ENCODE measurements at places on chromosomes 12 and 14. TPM values are rescaled to one million over a fixed set of nuclear protein-coding genes. Genes with fewer than 3 reads are reported as not detected.

- DNase-seq = no peak
These were observed 39.0 kb downstream of the MNAT1 start for GRCh38 chr14:60773558-60773957.

The PRIMA1 gene
- not detected for total RNA-seq

The SCYL2 gene
- 50.9 TPM for total RNA-seq

DNA sequence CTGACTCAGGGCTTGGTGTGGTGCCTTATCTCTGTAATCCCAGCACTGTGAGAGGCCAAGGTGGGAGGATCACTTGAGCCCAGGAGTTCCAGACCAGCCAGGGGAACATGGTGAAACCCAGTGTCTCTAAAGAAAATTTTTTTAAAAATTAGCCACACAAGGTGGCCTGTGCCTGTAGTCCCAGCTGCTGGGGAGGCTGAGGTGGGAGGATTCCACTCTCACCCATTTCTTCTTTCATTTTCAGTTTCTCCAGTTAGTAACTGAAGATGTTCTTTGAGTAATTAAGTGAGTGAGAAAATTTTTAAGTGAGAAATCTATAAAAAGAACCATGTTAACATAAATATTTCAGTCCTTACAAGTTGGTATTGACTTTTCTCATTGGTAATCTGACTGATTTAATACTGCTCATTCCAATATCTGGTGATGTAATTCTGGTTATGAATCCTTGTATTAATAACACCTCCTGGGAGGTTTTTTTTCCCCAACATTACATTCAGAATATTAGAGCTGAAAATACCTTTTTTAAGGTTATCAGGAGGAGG lies 6.1 kb downstream of the METTL3 start:
- DNase-seq = no peak

- DNase-seq = no peak
These were observed 29.0 kb downstream of the DACT1 start for GRCh38 chr14:58666737-58667136.

- no peak for DNase-seq
These were observed 300.7 kb downstream of the ETNK1 start for GRCh38 chr12:22925623-22926022.

DNA sequence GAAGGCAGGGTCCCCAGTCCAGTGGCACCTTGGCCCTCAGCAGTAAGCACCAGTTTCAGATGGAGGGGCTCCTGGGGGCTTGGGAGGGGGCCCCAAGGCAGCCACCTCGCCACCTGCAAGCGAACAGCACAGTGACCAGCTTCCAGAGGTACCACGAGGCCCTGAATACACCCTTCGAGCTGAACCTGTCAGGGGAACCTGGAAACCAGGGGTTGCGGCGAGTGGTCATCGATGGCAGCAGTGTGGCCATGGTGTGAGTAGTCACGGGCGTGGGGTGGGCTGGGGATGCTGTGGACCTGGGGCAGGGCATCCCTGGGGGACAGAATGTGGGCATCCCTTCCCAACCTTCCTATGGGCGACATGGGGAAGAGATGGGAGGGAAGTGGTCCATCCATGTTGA lies 11.2 kb downstream of the NYNRIN start:
- DNase-seq = no peak

The SRGAP1 gene
- total RNA-seq = 3.0 TPM

- peak; percentile 68 for DNase-seq
These were observed 14.1 kb downstream of the PLCZ1 start for GRCh38 chr12:18723752-18724151.

The SOAT2 gene
- 0.22 TPM for total RNA-seq

DNA sequence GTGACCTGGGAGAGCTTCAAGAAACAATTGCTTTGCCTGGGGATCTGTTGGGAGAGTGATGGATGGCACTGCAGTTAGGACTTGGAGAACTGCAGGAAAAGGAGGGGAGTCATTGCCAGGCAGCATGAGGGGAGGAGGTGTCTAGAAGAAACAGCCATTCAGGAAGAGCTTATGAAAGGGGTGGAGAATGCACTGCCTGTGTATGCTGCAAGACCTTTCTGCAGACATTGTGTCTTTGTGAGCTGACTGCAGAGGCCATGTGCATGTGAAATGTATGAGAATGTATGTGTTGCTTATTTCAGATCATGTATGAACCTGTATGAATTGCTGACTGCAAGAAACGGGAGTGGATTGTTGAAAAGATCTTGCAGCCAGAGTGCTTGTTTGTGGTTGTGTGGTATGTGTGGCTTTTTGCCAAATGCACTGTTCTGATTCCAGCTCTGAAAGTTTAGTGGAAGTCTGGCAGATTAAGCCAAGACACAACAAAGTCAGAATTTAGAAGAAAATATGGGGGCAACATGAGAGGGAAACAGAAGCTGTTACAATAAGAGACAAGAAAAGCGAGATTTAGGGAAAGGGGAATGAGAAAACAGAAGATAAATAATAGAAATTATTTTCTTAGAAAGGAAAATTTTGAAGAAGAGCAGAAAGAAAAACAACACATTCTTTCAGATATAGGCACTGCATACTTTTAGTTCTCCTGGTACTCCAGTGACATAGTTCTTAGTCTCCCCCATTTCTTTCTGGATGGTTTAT lies 9.8 kb upstream of the RIMKLB start:
- DNase-seq = peak; percentile 64

GRCh38 chr12:64616201-64616600 lies 5.9 kb downstream of the RASSF3 start:
- DNase-seq = peak; percentile 26

The SLC6A15 gene
- 0.27 TPM for total RNA-seq

GRCh38 chr12:53694756-53695151 lies 18.9 kb upstream of the ATP5MC2 start:
- no peak for DNase-seq

The PTMS gene
- total RNA-seq = 136 TPM

The CFAP54 gene
- total RNA-seq = 1.8 TPM

The PAH gene
- not detected for total RNA-seq

- no peak for DNase-seq
These were observed 469.1 kb upstream of the RPL10L start for GRCh38 chr14:47120645-47121044.

DNA sequence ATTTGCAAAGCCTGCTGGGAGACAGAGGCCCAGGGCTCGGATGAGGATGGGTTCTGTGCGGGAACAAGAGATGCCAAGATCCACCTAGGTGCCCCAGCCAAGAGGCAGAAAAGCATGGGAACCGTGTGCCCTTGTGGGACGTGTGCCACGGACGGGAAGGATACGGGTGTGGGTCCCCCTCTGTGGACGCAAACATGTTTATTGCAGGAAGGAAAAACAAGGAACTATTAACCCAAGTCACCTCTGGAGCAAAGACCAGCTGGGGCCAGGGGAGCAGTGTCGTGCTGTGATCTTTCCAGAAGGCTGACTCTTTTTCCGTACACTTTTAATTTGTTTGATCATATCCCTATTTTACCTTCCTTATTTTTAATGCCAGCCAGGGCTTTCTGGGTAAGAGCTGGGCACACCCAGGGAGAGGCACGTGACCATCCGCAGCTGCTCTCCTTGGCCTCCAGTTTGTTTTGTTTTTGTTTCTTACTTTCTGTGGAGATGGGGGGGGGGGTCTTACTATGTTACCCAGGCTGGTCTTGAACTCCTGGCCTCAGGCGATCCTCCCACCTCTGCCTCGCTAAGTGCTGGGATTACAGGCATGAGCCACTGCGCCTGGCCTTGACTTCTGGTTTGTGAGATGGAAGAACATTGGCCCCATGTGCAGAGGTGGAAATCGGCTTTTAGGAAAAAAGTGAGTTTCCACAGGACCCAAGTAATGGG lies 20.7 kb downstream of the SCARB1 start:
- DNase-seq = no peak

The TAS2R50 gene
- total RNA-seq = not detected

DNA sequence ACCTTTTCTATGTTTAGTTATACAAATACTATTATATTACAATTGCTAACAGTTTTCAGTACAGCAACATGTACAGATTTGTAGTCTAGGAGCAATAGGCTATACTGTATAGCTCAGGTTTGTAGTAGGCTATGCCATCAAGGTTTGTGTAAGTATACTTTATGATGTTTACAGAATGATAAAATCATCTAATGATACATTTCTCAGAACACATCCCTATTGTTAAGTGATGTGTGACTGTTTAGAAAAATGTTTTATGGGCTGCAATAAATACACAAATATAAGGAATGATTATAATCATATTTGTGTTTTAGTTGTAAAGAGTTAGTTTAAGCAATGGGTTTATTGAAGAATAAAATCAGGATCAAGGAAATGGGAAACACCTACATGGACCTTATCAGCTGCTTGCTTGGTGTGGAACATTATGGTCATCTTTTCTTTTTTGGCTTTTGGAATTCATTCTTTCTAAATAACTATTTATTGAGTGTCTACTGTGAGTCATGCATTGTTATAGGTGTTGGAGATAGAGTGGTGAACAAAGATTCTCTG lies 24.5 kb upstream of the FBXO33 start:
- no peak for DNase-seq
